Bronchus fibroblast of lung (primary cell): ENCODE measurements at places on chromosomes 6 and 20. TPM values are rescaled to one million over a fixed set of nuclear protein-coding genes. Genes with fewer than 3 reads are reported as not detected.

MAN1A1 gene
- total RNA-seq = 21.4 and 25.2 TPM in 2 replicates

CPNE1 gene
- total RNA-seq = 94.3 and 95.6 TPM in 2 replicates

MOCS1 gene
- 10.3 and 11.3 TPM in 2 replicates for total RNA-seq

ZC3H12D gene
- total RNA-seq = under 0.01 and 0.17 TPM in 2 replicates

CASS4 gene
- total RNA-seq = 2.2 and 2.4 TPM in 2 replicates

DYNLT2 gene
- total RNA-seq = 1.0 TPM in 2 replicates

CLPSL1 gene
- not detected in 2 replicates for total RNA-seq

NNAT gene
- total RNA-seq = 32.0 and 41.7 TPM in 2 replicates

POU5F1 gene
- not detected in 2 replicates for total RNA-seq

OPRM1 gene
- not detected in 2 replicates for total RNA-seq

C6orf132 gene
- total RNA-seq = 5.9 and 6.6 TPM in 2 replicates

TCF21 gene
- 9.8 and 12.5 TPM in 2 replicates for total RNA-seq

APOBEC2 gene
- total RNA-seq = not detected in 2 replicates

ZNF292 gene
- 5.7 and 5.8 TPM in 2 replicates for total RNA-seq

SUMO4 gene
- total RNA-seq = 0.67 TPM in 1 of 2 replicates, not detected in the other

PBOV1 gene
- not detected in 2 replicates for total RNA-seq

TMEM151B gene
- total RNA-seq = under 0.01 TPM in 1 of 2 replicates, not detected in the other

SLC22A16 gene
- 0.15 and 0.17 TPM in 2 replicates for total RNA-seq

DDO gene
- 0.17 and 0.74 TPM in 2 replicates for total RNA-seq

TNNC2 gene
- total RNA-seq = 0.84 TPM in 1 of 2 replicates, not detected in the other

LAMA5 gene
- 25.7 and 32.1 TPM in 2 replicates for total RNA-seq

NKX2-4 gene
- not detected in 2 replicates for total RNA-seq

MMP24 gene
- total RNA-seq = 0.15 and 0.17 TPM in 2 replicates

MRPS10 gene
- total RNA-seq = 37.5 and 42.2 TPM in 2 replicates

SOBP gene
- 1.5 and 1.8 TPM in 2 replicates for total RNA-seq

COL19A1 gene
- not detected in 2 replicates for total RNA-seq

TPD52L2 gene
- 124 and 128 TPM in 2 replicates for total RNA-seq

CNBD2 gene
- total RNA-seq = 1.0 and 2.1 TPM in 2 replicates

SLC25A27 gene
- 2.4 TPM in 2 replicates for total RNA-seq

PRL gene
- total RNA-seq = not detected in 2 replicates

ADGRB3 gene
- total RNA-seq = 0.17 and 0.59 TPM in 2 replicates

BMP6 gene
- 0.15 TPM in 1 of 2 replicates, not detected in the other for total RNA-seq
